ENCODE measurements at places on chromosomes 3 and 15.

GRCh38 chr3:179236669-179237301, 14.1 kb downstream of the KCNMB3 start:
- DNase-seq: no peak

- no peak for DNase-seq
Measured at GRCh38 chr3:78634316-78634715, 1133.5 kb downstream of the ROBO1 start.

- no peak for DNase-seq
Measured at GRCh38 chr15:79816571-79816970, 80.2 kb downstream of the MTHFS start.

DNA sequence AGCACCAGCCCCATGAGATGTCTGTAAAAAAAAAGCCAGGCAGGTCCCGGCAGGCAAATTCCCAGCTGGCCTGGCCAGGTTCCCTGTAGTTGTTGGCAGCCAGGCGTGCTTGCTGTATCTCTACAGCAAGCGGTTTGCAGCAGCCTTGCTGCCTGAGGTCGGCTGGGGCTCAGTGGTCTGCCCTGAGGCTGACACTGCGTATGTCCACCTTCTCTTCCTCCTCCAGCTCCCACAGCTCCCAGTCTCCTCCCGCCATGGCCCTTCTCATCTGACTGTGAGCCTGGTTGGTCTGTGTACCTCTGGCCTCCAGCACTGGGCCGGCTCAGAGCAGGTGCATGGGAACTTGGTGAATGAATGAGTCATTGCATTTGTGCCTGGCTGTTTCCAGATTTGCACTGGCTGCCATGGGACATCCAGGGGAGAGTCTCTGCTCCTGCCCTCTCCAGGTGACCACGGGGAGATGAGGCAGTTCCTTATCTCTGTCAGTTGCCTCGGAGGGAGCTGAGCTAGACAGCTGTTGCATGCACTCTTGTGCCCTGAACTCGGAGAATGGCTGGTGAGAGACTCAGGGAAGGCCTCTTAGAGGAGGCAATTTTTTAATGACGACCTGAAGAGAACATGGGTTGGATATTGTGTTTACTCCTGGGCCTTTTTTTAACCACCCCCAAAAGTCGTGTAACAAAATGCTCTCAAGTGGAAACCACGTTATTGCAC, 43.0 kb downstream of the SPSB4 start:
- no peak for DNase-seq

DNA sequence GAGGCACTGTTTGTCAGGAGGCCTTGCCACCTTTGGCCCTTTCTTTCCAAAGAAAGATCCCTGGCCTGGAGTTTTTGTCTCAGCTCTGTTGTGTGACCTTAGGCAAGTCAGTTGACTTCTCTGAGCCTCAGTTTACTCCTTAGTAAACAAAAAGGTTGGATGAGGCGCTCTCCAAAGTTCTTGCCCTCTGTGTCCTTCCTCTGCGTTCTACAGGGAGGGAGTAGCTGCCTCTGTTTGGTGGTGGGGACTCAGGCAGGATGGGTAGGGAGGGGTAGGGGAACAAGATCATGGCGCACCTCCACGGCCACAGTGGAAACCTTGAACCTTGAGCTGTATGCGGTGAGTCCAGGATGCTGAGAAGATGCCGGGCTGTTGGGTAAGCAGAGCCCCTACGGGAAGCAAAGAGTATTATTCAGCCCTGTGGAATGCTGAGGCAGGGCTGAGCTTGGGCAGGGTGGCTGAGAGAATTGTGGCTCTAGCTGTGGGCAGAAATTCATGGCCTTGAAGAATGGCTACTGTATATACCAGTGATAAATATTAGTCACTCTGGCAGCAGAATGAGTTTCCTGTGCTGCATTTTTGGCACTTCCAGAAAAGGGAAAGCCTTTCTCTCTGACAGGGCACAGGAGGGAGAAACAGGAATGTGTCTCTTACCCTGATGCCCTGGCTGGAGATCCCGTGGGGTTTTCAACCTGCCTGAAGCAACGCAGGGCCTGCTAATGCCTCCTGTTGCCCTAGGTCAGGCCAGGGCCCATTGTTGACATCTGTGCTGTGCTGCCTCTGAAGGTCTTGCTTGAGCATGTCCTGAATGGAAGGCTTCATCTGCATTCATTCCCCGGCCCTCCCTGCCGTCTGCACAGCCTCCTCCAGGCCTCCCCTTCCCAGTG, 39.9 kb downstream of the SMAD3 start:
- no peak for DNase-seq

- no peak for DNase-seq
Measured at GRCh38 chr15:71542836-71543235, 267.5 kb upstream of the NR2E3 start.

DNA sequence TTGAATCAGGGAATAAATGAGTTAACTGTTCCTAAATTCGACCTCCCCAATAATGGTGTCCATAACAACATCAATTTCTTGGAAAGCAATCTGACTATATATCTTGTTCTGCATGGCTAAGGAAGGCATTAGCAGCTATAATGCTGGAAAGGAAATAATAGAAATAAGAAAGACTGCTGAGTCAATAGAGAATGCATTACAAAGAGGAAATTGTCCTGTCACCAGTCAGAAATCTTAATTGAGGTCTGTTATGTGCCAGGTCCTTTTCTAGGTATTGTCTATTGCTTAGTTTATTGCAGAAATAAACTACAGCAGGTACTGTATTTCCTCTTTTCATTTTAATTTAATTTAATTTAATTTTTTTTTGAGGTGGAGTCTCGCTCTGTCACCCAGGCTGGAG, 5.9 kb upstream of the PPP1R2 start:
- DNase-seq: no peak

DNA sequence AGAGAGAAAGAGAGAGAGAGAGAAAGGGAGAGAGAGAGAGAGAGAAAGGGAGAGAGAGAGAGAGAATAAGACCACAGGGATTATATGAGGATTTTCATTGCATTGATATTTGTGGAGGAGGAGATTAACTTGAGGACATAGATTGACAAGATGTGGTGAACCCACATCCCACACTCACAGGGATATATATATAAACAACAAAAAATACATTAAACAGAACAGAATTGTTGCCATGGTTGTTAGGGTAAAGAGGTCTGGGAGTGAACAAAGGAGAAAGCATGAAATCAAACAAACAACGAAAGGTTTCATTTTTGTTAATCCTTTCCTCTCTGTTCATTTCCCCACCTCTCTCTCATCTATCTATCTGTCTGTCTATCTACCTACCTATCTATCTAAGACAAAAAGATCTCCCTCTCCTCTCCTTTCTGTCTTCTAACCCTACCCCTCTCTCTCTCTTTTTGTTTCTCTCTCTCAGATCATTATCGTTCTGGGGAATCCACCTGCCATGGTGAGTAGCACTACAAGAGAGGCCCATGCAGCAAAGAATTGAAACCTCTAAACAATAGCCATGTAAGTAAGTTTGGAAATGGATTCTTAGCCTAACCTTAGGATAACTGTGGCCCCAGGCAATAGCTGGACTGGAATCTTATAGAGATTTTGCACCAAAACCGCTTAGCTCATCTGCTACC, 280.9 kb downstream of the RAP2B start:
- DNase-seq: no peak

GRCh38 chr15:40330368-40330836, 6.9 kb downstream of the INAFM2 start:
- DNase-seq: no peak

- DNase-seq: no peak
Measured at GRCh38 chr3:28768439-28768838, 419.8 kb upstream of the AZI2 start.

DNA sequence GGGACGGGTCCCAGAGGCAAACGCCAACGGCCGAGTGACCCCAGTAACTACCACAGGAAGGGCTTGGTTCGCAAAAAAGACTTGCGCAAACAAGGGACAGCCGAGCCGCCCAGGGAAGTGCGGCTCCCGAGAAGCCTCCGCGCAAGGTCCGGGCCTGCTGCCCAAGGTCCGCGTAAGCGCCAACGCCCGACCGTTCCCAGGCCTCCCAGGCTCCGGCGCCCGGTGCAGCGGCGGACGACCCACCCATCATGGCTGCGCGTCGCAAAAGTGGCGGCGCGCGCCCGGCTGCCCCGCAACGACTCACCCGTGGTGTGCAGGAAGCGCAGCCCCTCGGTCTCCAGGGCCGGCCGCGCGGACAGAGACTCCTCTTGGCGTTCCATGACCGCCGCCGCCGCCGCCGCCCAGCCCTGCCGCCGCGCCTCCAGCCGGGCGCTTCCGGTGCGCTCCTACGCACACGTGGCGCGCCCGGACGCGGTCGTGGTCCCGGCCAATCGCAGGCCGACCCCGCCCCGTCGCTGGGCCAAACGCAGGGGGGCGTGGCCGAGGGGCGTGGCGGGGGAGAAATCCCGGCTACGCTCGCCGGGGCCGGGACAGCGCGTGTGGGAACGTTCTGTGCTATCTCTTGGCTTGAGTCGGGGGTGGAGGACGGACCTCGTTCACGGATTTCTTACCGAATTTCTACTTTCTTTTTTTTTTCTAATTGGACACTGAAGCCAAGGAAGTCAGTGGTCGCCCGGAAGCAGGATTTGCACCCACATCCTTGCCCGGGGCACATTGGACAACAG, at the start of gene SELENOS:
TSS of gene SELENOS (minus strand) at position 448 of the 785 bp plus-strand sequence. CDS start at position 380, 68 bp downstream.
- peak; percentile 78 for DNase-seq

DNA sequence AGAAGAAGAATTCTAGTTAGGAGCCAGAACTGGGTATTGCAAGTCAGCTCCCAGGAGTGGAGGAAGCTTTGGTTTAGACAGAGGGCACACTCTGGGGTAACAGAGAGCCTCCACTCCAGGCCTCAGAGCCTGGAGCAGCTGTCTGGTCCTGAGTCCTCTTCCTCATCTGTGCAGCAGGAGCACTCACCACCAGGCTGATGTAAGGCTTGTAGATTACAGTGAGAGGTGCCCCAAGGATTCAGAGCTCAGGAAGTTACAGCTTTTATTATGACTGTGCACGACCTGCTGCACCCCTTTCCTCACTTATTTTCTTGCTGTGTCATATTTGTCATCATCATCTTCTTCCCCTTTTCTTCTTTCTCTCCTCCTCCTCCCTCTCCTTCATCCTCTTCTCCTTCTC, 210.4 kb downstream of the ATP10A start:
- DNase-seq: no peak

DNA sequence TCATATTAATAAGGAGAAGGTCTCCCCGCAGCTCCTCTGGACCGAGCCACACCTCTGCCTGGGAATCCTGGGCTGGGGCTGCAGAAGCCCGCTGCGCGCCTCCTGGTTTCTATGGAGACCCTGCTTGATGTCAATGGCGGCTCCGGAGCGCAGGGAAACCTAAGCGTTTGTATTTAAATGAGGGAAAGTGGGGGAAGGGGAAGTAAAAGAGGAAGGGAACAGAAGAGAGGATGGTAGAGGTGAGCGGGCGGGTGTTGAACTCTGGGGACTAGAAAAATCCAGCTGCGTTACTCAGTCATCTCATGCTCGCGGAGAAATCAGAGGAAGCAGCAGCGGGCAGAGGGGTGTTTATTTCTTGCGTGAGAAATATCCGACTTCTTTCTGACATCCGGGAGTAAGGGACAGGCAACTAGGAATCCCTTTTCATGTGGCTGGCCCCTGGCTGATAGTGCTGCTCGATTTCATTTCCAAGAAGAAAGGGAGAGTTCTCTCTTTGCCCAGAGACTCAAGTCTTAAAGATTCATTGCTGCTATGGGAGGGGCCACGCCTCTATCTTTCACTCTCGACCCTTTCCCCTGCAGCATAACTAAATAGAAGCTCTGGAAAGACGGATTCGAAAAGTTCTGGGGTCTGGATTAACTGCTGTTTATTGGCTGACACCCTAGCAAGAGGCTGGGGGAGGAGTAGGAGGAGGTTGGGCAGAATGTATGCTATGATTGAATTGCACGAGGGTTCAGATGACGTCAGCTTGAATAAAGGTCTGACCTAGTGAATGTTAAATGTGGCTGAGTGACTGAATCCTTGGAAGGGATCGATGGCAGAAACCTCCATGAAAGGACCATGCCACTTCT, 110.5 kb upstream of the GAP43 start:
- DNase-seq: no peak

DNA sequence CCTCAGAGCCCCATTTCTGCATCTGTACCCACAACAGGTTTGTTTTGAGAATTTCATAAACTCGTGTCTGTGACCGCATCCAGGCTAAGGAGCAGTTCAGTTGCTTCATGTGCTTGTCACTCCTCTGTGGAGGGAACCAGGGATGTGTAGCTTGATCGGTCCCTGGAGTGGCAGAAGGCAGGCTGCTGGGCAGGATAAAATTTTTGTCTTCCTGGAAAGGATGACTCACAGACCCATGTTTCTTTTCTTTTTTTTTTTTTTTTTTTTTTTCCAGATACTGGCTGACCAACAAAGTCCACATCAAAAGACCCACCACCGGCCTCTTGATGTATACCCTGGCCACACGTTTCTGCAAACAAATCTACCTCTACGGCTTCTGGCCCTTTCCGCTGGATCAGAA, 70.1 kb downstream of the ST8SIA2 start:
- no peak for DNase-seq

DNA sequence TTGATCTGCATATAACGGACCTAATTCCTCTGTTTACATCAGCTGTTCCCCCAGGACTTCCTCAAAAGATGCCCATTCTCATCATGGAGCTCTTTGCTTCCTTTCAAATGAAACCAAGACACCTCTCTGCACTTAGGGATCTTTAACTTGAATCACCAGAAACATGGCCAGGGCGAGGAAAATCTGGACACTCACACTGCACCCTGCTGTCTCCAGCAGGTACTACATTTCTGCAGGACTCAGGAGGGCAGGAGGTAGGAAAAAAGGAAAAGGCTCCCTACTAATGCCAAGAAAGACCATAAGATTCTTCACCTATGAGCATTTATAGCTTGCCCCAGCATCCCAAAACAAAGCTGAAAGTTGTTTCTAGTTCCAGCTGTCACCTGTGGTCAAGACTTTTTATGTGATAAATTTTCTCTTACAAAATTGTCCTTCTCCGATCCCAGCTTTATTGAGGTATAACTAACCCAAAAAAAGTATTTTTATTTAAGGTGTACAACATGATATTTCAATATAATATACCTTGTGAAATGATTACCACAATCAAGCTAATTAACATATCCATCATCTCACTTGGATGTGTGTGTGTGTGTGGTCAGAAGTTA, 87.3 kb upstream of the C15orf61 start:
- DNase-seq: no peak

DNA sequence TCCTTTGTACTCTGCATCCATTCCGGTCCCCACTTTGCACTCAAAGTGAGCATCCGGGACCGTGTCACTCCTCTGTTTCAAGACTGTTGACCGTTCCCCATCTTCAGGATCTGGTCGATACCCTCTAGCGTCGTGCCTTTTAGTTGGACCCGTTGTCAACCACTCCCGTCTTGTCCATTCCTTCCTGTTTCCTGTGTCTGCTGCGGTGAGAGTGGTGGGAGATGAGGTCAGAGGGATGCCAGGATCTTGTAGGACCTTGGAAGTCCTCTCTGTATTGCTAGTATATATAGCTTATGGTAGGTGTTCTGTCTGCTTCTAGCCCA, 624 bp downstream of the BRK1 start:
- no peak for DNase-seq
